ENCODE measurements at places on chromosomes 2 and 18.

DNA sequence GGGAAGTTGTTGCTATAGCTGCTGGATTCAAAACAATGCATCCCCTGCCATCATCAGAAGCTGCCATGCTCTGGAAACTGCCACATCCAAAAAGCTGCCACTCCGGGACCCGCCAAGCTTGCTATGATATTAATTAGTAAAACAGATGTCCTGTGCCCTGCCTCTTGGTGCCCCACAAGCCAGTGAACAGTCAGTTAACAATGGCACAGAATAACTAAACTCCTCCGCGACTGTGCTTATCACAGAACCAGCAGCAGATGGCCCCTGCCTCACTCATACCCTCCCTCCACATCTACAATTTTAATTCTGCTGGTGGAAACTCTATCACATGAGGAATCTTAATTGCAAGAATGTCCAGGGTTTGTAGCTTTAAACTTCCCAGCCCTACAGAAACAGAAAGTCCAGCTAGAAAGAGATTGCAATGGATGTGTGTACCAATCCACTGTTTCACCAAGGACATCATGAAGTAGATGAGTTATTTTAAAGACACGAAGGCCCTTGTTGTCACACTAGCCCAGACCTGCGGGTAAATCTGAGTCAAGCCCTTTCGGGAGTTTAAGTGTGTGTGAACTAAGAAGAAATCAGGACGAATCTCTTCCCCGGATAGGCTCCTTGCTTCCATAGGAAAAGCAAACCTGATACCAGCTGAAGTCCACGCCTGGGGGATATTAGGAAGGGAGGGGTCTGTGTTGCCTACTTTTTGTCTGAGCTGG lies 7.4 kb upstream of the ACYP2 start:
- no peak for DNase-seq

GRCh38 chr2:70116936-70117552 lies 29.8 kb downstream of the PCBP1 start:
- DNase-seq, result no peak

- no peak for DNase-seq
Measured at GRCh38 chr2:162242586-162243280, 512 bp downstream of the FAP start.

- no peak for DNase-seq
Measured at GRCh38 chr2:78718473-78718872, 307.0 kb upstream of the REG3G start.

GRCh38 chr2:60557486-60557864 lies 4.0 kb upstream of the BCL11A start:
- DNase-seq, result no peak

GRCh38 chr2:197950724-197951123 lies 146.3 kb downstream of the PLCL1 start:
- no peak for DNase-seq

DNA sequence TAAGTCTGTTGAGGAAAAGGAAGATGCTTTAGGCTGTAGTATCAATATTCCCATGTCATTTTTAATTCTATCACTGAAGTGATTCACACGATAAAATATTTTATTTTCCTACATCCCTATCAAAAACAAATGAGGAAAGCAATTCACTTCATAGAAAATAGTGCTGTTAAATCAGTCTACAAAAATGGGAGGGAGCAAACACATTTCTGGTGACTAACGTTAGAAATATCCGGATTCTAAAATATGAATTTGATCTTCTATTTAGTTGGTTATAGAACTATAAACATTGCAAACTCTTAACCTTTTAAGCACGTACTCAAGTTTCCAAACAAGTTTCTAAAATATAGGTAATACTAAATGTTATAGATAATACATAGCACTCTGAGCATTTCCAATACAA lies 20.8 kb downstream of the ATF2 start:
- no peak for DNase-seq

GRCh38 chr2:88350331-88351248 lies 101.9 kb downstream of the FOXI3 start:
- DNase-seq, result peak; percentile 55

DNA sequence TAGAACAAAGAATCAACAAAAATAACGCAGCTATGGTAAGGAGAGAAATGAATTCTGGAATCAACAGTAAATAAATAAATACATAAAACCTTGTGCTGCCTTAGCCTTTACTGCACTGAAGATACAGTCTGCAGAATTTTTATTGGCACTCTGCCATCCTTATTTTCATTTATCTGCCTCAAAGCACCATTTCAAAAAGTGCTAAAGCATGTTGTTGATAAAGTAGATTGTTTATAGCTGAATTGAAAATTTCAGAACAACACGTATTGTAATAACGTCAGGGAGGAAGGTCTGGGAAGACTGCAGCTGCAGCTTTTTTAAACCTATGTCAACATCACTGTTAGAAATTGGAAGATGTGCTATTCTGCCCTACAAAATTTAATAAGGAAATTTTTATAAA lies 787.2 kb downstream of the PLCL1 start:
- no peak for DNase-seq

GRCh38 chr2:145012214-145012670 lies 492.3 kb upstream of the ZEB2 start:
- no peak for DNase-seq

- no peak for DNase-seq
Measured at GRCh38 chr2:206801418-206802189, 36.2 kb downstream of the FASTKD2 start.

- DNase-seq, result no peak
Measured at GRCh38 chr2:40454321-40454720, 2.4 kb upstream of the SLC8A1 start.
